ENCODE measurements at places on chromosomes 11 and 22.

DNA sequence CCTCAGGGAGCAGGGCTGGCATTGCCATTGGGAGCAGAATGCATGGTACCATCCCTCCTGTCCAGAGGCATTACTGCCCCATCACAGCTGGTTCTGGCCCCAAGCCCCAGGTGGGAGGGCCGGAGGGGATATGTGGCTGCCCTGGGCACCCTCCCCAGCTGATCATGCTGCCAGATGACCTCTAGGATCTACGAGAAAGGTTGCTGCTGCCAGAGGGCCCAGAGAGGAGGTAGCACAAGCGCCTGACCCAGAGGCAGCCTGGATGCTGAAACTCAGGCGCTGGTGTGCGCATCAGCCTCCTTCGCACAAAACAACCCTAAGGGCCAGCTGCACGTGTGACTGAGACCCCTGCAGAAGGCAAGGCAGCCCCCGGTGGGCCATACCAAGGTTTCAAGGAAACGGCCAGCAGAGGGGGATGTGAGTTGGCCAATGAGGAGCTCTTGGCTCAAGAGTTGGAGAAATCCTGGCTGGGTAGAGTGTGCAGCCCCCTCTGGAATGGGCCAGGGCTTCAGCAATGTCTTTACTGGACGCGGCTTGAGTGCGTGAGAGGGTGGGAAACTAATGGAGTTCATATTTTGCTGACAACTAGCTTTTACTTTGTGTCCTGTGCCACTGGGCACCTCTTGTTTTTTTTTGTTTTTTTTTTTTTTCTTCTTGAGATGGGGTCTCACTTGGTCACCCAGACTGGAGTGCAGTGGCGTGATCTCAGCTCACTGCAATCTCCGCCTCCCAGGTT, 88.3 kb upstream of the PARVA start:
- DNase-seq, result peak; percentile 0

GRCh38 chr22:18947905-18948304, 11.8 kb upstream of the PRODH start:
- DNase-seq, result no peak

- no peak for DNase-seq
These were observed 4.7 kb downstream of the FCHSD2 start for GRCh38 chr11:73137262-73137943.

DNA sequence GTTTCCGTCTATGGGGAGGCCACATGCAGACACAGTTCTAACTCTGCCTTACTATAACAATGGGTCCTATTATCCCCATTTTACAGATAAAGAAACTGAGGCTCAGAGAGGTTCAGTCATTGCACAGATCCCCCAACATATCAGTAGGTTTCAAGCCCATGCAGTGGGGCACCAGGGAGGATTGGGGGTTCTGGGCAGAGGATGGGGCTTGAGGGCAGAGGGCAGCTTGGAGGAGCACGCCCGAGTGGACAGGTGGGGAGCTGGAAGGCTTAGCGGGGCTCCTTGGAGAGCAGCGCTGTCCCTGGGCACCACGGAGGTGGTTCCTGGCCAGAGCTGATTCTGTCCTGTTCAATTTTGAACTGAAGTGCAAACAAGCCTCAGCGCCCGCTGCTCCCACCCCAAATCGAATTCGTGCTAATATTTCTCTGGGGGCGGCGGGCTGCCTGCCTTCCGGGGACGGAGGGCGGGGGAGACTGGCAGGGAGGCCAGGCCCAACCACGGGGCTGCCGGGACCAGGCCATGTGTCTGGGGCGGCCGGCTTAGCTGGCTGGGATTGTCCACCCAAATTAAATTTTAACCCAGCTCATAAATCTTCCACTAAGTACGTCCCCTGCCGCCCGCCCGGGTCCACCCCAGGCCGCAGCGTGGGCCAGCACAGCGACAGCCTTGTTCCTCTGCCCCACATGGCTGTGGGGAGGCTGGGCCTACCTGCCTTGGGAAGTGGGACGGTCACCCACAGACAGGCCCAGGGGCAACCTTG, 49.4 kb downstream of the FLRT1 start:
- no peak for DNase-seq

- no peak for DNase-seq
These were observed 37.5 kb downstream of the PPARA start for GRCh38 chr22:46187862-46188261.

- DNase-seq, result no peak
These were observed 24.6 kb upstream of the COMT start for GRCh38 chr22:19916941-19917340.

GRCh38 chr22:45172881-45173585, 9.3 kb downstream of the NUP50 start:
- no peak for DNase-seq
